ENCODE measurements at places on chromosomes 3 and 15.

DNA sequence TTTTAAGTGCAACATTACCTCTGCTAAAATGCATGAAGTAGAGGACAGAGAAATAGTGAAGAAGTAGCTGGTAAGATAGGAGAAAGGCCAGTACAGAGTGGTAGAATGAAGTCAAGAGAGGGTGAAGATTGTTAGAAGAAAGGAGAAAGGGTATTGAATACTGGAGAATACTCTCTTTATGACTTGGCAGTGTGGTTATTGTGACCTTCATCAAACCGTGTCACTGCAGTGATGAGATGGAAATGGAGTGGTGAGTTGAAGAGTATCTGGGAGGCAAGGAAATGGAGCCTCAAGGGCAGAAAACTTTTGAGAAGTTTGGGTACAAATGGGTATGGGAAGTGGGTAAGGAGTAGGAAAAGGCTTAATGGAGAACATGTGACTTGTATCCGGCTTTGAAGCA, 24.7 kb downstream of the MINDY2 start:
- no peak for DNase-seq

DNA sequence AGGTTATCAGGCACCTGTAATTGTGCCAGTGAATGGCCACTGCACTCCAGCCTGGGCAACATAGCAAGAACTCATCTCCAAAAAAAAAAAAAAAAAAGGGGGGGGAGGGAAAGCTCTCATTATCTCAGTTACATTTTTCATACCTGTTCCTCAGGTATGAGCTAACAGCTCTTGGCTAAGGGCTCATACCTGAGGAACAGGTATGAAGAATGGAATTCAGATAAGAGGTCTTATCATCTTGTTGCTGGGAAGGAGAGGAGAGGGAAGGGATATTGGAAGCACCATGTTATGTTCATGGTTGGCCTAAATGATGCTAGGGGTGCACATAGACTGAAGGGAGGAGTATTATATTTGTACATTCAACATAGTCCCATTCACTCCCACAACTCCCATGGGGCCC, 2.6 kb downstream of the SLC15A2 start:
- no peak for DNase-seq

DNA sequence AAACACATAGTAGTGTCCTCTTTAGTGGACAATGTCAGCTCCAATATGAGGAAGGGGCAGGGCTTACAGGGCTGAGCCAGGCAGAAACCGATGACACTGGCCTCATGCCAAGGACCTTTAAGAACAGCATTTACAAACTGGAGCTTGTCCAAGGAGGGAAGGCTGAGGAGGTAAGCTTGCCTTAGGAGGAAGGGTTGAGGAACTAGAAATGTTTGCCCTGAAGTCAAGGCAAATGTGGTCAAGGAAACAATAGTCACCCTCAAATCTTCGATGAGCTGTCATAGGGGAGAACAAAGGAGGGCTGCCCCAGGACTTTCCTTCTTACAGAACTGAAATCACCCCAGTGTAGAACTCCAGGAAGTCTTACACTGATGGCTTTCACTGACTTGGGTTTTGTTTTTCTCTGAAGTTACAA, 136.4 kb downstream of the LIPC start:
- DNase-seq, result no peak

GRCh38 chr3:197495499-197495898, 60.3 kb downstream of the BDH1 start:
- DNase-seq, result no peak

DNA sequence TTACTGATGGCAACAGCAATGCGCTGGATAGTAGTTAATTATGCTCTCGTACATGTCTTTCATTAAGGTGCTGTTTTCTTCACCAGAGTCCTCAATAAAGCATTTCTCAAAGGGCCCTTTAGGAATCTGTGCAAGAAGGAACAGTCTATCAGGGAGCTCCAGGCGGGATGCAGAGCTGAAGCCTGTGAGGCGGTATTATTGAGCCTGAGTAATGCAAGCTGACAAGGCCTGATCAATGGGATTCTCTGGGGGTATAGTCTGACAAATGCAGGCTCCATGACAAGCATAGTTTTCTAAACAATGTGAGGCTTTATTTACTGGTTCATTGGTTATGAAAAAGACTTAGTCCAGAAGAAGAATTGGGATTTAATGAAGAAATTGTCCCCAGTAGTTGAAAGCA, 530.9 kb upstream of the CBLB start:
- no peak for DNase-seq

GRCh38 chr3:142904639-142905436, 16.0 kb upstream of the PCOLCE2 start:
- no peak for DNase-seq

- peak; percentile 9 for DNase-seq
These were observed 44.8 kb upstream of the ATP2C1 start for GRCh38 chr3:130849091-130849552.

DNA sequence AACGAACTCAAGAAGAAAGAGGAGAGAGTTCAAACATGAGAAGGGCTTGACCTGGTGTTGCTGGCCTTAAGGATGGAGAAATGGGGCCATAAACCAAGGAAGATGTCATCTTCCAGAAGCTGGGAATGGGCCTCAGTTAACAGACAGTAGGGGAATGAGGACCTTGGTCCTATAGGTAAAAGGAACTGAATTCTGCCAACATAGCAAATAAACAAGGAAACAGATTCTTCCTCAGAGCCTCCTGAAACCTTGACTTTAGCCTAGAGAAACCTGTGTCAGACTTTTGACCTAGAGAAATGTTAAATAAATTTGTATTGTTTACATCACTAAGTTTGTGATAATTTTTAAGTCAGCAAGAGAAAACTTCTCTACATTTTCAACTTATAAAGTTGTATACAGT, 336.8 kb downstream of the PLCL2 start:
- no peak for DNase-seq

DNA sequence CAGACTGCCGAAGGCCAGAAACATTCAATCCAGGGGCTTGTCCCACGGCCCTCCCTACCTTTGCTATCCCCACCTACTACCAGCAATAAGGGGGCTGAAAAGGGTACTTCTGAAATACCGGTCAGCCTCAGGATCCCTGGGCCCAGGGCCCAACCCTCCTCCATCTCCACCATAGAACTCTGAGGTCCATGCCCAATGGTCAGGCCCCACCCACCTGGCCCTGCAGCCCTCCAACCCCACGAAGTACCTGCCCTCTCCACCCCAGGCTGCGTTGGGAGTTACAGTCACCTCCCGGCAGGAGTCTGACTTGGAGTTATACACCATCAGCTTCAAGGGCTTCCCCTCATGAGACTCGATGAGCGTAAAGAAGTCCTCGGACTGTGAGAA, 6.9 kb downstream of the GORASP1 start:
- no peak for DNase-seq

- no peak for DNase-seq
These were observed 323.0 kb upstream of the SEMA6D start for GRCh38 chr15:47394286-47394809.

DNA sequence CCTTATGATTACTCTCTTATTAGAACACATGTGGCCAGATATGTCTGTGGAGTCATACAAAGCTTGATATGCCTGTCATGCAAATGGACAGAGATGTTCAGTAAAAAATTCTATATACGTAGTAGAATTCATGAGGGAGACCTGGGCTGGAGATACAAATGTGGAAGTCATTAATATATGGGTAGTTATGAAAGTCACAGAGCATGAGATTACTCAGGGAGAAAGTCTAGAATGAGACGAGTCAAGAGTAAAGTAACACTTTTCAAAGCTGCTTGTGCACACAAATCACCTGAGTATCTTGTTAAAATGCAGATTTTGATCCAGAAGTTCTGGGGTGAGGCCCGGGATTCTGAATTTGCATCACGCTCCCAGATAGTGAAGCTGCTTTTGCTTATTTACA, 28.4 kb downstream of the OXSM start:
- DNase-seq, result no peak

DNA sequence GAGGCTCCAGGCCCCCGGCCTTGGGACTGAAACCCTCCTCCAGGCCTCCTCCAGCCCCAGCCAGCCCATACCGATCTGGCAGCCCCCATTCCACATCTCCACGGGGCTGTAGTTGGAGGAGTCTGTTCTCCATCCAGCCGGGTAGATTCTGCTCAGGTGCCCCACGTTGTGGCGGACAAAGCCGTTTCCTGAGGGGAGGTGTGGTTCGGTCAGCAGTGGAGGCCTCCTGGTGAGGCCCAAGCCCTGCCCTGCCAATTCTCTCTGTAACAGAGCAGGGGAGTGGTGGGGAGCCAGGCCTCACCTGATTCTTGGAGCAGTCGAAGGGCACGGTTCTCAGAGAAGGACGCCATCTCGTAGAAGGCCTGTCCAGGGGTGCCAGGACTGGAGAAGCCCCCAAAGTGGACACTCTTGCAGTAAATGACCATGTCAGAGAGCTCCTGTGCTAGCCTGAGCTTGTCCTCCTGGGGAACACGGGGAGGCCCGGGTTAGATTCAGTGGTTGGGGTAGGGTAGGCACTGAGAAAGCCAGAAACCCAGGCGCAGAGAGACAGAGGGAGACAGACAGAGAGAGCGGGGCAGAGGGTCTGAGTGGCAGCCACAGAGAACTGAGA, 18.5 kb downstream of the VILL start:
- no peak for DNase-seq

- peak; percentile 5 for DNase-seq
These were observed 154.1 kb downstream of the FBLN2 start for GRCh38 chr3:13703071-13703470.

GRCh38 chr15:30670056-30670455, 44.1 kb downstream of the ARHGAP11B start:
- no peak for DNase-seq

DNA sequence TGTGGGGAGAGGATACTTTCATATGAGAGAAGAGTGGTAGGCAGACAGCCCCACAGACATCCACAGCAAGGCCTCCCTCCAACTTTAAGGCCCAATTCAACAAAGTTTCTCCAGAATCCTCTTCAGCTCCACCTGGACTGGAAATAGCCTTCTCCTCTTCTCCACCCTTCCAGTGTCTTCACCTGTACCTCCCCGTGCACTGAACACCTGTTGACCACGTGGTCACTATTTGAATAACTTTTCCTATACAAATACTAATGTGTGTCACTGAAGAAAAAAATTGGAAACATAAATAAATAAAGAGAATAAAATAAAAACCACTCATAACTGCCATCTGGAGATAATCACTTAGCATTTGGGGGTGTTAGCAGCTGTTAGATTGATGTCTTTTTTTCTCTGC, 52.9 kb downstream of the CCNL1 start:
- no peak for DNase-seq

- no peak for DNase-seq
These were observed 79.4 kb upstream of the THBS1 start for GRCh38 chr15:39501366-39502081.

DNA sequence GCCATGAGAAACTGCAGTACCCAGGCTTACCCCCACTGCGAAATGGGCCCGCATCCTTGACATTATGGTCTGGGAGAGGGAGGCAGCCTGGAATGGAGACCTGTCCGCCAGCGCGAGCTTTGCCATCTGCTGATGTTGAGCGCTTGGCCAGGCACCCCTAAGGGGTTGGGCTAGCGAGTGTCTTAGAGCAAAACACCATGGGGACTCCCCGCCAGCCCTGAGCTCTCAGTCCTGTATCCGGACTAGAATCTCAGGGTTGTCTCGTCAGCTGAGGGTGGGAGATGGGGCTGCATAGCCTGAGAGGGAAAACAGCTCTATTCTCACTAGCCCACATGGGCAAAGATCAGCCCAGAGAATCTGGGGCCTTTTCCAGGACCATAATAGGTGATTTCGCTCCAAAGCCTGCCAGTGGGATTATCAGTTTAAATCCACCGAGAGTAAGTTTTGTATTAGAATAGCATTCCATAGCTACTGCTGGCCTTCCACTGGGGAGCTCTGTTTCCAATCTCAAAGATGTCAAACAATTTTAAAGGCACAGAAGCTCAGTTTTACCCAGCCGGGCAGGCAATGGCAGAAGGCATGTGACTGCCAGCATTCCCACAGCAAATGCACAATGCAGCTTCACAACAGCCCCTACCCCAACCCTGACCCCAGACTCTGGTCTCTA, 167.5 kb upstream of the TPM1 start:
- no peak for DNase-seq

- DNase-seq, result no peak
These were observed 87.6 kb upstream of the TTBK2 start for GRCh38 chr15:43008150-43008549.

DNA sequence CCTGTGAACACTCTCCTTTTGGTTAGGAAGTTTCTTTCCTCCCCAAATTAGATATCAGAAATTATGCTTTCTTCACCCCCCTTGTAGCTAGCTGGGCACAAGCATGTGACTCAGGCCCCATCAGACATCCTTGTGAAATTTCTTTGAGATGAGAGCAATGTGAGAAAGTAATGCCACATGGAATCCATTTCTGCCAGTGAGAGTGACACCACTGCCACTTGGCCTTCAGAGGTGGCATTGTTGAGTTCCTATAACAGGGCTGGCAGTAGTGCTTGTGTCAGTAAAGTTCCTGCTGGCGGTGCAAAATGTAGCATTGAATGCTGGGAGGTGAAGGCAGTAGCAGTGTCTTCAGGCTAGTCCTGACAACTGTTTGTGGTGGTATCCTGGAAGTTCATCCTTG, 80.7 kb upstream of the ZNF280D start:
- no peak for DNase-seq

DNA sequence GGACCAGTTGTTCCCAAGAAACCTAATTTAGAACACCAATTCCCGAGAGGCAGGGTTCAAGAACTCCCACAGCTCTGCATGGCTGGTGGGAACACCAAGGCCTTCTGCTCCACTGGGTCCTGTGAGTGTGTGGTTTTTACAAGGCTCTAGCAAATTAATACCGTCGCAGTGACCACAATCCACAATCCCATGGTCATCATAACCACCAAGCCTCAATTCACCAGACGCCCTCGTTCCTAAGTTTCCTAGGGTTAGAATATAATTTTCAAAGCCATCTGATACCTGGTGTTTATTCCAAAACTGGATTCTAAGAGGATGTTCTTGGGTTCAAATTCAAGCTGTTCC, 114.9 kb upstream of the RPL32 start:
- DNase-seq, result no peak

- DNase-seq, result peak; percentile 35
These were observed 58.7 kb downstream of the CRTC3 start for GRCh38 chr15:90588427-90588826.

DNA sequence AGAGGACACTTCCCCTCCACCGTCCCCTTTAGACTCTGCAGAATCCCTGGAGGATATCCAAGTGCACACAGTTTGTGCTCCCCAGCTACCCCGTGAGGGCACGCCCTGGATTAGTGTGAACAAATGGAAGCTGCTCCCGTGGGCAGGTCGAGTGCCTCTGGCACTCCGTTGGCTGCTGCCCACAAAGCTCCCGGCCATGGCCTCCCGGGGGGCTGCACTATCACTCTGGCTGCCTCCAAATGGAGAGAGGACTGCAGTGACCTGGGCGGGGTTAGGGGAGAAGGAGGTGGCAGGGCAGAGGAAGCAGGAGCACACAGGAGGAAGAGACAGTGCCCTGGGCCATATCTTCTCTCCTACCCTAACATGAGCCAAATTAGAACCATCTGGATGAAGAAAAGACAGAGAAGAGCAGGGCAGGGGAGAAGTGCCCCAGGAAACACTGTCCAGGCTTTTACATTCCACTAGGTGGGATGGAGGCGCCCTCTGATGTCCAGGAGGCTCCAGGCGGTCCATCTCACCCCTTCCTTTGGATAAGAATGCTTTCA, 29.4 kb upstream of the ACAD9 start:
- DNase-seq, result no peak

Measured in activated CD4-positive, alpha-beta memory T cell treated with anti-CD3 and anti-CD28 coated beads for 36 hours (primary cell).